ENCODE measurements at places on chromosomes 12 and 14.

GRCh38 chr14:49955024-49955423 is 62.1 kb downstream of the ARF6 start:
- DNase-seq, result no peak

- DNase-seq, result no peak
Observed at GRCh38 chr12:8970432-8970831, 18.9 kb upstream of the KLRG1 start.

DNA sequence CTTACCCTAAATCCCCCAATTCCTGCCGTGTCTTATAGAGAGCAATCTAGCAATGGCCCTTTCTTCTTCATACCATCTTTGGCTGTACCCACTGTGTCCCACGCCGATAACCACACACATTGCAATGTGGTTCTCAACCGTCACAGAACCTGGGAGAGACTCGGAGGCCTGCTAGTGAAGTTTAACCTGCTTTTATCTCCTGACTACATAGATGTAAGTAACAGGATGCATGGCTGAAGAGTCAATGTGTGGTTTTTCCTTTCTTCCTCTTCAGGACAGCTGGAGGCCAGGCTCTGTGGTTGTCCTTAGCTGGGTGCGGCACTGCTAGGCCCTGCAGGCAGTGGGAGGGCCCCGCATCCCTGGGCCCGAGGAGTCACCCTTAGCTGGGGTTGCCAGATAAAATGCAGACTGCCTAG is 51.3 kb downstream of the ZNF664 start:
- peak; percentile 38 for DNase-seq

- peak; percentile 11 for DNase-seq
Observed at GRCh38 chr14:72855913-72856312, 38.0 kb downstream of the DPF3 start.

DNA sequence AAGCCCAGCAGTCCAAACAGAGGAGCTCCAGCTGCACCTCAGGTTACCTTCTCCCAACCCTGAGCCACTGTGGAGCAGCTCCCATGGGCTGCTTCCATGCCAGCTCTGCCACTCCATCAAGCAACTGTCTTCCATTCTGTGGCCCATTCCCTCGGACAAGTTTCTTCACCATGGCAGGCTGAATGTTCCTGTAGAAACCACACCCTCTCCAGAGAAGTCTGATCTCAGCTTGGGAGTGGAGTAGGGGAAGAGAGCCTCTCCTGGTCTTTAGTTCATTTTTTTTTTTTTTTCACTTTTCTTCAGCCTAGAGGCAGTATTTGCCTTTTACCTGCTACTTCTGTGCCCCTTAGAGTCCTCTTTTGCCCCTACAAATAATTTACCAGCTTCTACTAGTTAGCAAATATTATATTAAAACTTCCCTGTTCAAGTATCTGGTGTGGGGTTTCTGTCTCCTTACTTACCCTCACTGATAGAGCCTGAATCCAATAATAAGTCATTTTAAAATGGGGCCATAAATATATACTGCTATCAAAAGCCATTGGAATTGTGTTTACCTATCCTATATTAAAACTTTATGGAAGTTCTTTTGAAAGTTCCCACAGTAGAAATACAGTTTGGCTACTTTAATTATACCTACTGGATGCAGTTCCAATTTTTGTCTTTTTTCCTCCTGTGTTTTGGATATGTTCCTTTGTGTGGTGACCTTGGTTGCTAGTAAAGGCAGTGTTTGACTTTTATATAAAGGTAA is 11.7 kb upstream of the SLC17A8 start:
- DNase-seq, result no peak

- DNase-seq, result no peak
Observed at GRCh38 chr14:38554026-38554425, 298.1 kb upstream of the CLEC14A start.

GRCh38 chr12:26010293-26010821 is 51.9 kb downstream of the RASSF8 start:
- no peak for DNase-seq

GRCh38 chr12:116607039-116607438 is 47.9 kb downstream of the MAP1LC3B2 start:
- no peak for DNase-seq

GRCh38 chr12:59444932-59445331 is 150.9 kb upstream of the SLC16A7 start:
- no peak for DNase-seq

- no peak for DNase-seq
Observed at GRCh38 chr14:51219473-51220448, 20.3 kb upstream of the TMX1 start.

DNA sequence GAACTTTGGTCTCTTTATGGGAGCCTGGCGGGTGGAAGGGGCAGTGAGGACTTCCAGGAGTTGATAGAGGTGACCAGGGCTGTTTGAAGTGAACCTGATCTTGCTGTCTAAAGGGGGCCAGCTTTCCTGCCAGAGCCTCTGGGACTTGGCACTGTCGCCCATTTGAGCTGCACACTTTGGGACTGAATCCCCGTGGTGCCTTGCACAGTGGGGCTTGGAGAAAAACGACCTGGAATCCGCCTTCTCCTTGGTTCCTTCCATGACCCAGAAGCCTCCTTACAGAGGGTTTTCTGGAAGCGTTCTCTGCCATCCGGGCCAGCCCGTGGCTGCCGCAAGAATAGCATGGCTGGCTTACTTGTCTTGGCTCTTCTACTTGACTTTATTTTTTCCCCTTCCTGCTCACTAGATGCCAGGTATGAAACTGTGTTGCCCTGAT is 2.0 kb downstream of the RFLNA start:
- DNase-seq, result no peak
